ENCODE measurements at places on chromosomes 4 and X. TPM values are rescaled to one million over a fixed set of nuclear protein-coding genes. Genes with fewer than 3 reads are reported as not detected.

DNA sequence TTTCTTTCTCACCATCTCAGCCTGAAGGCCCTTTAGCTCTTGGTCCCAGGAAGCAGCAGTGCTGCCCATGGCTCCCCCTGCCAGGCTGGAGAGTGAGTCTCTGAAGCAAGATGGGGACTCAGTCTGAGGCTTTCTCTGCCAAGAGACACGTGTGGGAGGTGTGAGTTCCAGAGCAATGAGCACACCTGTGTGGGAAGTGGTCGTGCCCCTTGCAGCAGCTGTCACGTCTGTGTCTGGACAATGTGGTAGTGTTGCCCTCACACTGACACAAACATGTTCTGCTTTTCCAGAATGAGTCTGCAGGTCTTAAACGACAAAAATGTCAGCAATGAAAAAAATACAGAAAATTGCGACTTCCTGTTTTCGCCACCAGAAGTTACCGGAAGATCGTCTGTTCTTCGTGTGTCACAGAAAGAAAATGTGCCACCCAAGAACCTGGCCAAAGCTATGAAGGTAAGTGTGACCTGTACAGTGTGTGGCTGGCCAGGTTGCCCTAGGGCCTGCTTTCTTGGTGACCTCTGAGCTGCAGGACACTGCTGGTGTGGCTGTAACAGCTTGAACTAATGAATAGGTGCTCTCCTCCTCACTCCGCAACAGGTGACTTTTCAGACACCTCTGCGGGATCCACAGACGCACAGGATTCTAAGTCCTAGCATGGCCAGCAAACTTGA is 1.9 kb downstream of the TACC3 start:
- peak; percentile 31 for DNase-seq

DNA sequence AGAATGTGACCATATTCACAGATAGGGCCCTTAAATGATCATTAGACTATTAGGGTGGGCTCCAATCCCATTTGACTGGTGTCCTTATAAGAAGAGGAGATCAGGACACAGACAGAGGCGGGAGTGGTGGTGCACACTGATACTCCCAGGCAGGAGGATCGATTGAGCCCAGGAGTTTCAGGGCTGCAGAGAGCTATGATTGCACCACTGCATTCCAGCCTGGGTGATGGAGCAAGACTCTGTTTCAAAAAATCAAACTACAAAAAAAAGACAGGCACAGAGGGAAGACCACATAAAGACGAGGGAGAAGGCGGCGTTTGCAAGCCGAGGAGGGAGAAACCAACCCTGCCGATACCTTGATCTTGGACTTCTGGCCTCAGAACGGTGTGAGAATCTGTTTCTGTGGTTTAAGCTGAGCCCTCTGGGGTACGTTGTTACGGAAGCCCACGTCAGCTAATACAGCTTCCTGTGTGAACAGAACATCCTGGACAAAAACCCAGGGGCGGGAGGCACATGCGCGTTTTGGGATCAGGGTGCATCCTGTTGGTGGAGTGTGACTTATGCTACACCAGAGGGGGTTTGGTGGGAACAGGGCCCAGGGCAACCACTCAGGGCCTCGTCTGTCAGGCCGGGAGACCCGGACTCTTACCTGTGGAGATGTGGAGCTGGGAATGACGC is 211.8 kb upstream of the PSAPL1 start:
- no peak for DNase-seq

DNA sequence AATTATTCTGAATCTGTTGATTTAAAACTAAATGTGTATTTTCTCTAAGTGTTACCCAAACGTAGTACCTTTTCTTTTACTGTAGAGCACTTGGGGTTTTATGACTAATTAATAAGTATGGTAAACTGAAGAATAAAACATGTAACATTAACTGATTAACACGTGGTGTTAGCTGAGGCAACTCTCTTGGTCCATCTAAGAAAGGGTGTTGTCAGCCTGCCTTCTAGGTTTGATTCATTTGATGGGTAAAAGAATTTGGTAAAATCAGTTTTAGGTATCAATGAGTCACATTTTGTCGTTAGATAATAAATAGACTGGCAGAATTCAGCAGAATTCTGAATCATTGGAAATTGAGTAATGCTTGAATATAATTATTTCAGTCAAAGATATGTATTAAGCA is 99.7 kb downstream of the AFF1 start:
- no peak for DNase-seq

- no peak for DNase-seq
Measured at GRCh38 chr4:12488672-12489071, 995.5 kb downstream of the RAB28 start.

The TMPRSS11F gene
- total RNA-seq = not detected

DNA sequence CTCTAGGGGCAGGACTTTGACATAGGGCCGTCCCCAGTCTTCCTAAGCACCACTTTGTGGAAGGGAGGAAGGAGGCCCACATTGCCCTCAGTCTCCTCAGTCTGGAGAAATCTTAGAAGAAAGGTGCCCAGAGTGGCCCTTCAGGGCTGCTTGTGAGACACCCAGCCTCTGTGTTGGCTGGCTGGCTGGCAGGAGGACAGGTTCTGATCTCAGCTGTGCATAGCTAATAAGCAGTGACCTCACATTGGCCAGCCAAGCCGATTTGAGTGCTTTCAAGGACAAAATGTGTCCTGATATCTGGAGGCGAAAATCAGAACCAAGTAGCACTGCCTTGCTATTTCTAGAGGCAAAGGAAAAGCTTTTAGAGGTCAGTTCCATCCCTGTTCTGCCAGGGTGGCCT is 211.5 kb downstream of the BCOR start:
- DNase-seq = no peak

DNA sequence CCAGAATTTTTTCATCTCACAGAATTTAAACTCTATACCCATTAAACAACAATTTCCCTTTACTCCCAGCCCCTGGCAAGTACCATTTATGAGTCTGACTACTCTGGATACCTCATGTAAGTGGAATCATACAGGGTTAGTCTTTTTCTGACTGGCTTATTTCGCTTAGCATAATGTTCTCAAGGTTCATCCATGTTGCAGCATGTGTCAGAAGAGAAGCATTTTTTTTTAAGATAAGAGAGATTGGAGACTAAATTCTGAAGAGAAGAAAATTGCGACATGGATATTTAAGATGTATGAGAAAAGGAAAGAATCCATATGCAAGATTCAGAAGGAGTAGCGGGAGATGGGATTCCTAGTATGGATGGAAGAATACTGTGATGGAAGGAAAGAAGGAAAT is 11.3 kb upstream of the SLC9B1 start:
- DNase-seq = no peak

The SPINK2 gene
- total RNA-seq = 3.9 TPM

The NR3C2 gene
- total RNA-seq = 33.5 TPM

- no peak for DNase-seq
Measured at GRCh38 chr4:139416073-139416673, 37.7 kb upstream of the RAB33B start.

- no peak for DNase-seq
Measured at GRCh38 chr4:74157154-74157553, 764 bp upstream of the MTHFD2L start.

The AKAP14 gene
- not detected for total RNA-seq

- DNase-seq = no peak
Measured at GRCh38 chr4:2792711-2793585, at the start of gene SH3BP2. TSS of gene SH3BP2 (plus strand) at chr4:2793085. CDS start at chr4:2820618, 27,533 bp downstream.

The FAM184B gene
- total RNA-seq = not detected

GRCh38 chr4:1080961-1081688 is 32.2 kb downstream of the RNF212 start:
- DNase-seq = no peak

Data from T-cell (primary cell).